C1 segment of cervical spinal cord (tissue), 14 donors: ENCODE measurements at places on chromosomes 6 and 20.

GRCh38 chr6:140855520-140855919 is 1277.2 kb upstream of the GJE1 start:
- no peak for DNase-seq

DNA sequence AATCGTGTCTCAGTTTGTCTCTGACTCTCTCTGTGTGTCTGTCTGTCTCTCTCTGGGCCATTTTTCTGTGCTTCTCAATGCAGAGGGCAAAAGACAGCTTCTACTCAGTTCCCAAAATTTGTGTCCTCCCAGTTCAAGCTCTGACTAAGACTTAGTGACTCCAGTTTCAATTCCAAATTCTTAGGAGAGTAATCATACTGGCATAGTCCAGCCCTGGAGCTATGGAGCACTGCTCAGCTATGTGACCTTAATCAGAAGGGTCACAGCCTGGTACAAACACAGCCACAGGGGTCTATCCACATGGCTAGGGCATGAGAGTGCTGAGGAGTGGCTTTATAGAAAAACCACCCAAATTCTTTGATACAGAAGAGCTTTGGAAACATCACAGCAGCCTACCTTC is 91.9 kb downstream of the FOXF2 start:
- no peak for DNase-seq

GRCh38 chr20:57577679-57578475 is 17.0 kb downstream of the PCK1 start:
- DNase-seq: no peak

DNA sequence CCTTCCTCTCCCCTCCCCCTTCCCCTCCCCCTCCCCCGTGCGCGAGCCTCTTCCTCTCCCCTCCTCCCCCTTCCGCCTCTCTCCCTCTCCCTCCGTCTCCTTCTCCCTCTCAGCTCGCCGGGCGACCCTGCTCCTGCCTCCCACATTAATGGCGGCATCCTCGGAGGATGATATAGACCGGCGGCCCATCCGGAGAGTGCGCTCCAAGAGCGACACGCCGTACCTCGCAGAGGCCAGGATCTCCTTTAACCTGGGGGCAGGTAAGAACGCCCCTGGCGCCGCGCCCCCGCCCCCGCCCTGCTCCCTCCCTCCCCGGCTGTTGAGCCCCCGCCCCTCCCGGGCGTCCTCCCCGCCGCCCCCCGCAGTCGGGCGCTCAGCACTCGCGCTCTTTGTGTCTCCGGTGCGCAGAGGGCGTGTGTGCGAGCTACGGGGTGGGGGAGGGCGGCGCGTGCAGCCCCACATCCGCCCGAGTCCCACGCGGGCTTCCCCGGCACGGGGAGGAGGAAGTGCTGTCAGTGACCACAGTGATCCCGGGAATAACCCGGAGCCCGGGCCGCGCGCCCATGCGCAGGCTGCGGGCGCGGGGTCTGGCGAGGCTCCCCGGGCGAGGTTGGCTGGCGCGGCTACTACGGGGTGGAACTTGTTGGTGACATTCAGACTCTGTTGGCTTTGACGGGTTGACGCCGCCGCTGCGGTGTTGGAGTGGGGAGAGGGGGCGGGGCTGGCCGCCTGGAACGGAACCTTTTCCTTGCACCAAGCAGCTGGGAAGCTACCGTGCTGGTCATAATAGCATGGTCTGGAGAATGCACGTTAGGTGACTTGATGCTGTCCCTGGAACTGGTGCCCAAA is 33.2 kb downstream of the PHACTR1 start:
- no peak for DNase-seq

DNA sequence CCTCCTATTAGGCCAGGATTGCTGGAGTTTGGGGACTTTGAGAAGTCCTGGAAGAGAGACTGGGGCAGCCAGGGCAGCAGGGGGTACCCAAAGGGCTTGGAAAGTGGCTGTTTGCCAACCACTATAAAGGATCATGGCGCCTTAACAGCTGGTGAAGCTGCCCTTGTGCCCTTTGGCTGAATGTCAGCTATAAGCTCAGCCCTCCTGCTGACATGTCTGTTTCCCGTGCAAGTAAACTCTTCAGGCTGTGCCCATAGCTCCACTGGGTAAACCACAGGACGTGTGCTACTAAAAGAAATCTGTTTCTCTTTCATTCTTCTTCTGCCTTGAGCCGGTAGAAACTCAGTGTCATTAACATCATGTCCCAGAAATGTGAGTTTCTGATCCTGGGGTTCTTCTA is 97.3 kb downstream of the CAP2 start:
- DNase-seq: no peak

DNA sequence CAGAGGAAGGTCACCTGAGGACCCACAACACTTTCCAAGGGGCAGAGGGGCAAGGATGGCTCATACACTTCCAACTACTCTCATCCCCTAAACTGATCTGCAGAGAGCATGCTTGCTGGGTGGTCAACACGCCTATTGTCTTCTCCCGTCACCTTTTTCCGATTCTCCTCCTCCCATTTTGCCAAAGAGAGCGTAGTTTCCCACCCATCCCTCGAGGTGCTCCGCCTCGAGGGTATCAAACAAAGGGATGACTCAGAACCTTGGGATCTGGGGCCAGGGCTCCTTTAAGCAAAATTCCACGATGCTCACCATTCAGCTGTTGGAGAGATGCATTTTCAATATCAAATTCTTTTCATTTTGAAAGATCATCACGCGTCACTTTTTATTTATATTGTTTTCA is 507.5 kb upstream of the SULF2 start:
- no peak for DNase-seq

- DNase-seq: no peak
Observed at GRCh38 chr6:144898052-144898689, 613.0 kb downstream of the UTRN start.

DNA sequence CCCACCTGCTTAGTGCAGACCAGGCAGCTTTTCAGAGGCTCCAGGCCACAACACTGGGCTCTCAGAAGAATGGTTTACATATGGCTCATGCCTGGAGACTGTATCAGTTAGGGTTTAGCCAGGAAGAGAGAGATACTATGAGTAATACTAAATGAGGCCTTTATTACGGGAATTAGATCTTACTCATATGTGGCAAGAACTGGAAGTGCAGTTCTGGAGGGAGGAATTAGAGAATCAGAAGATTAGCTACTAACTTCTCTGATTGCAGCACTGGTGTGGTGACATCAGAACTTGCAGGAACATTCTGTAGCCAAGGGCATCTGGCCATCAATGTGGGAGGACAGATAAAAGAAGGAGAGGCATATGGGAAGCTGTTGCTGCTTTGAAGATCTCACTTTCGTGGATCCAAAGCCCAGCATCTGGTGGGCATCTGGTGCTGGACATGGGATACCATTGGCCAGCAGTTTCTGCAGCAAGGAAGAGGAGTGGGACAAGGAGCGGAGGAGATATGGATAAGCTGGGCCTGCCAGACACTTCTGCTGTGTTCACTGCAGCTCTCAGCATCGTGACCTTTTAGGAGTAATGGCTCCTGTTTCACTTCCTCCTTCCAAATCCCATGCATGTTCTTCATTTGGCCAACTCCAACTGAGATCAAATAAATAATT is 248.5 kb downstream of the BTBD3 start:
- DNase-seq: no peak

- no peak for DNase-seq
Observed at GRCh38 chr20:23049201-23050075, at the start of gene THBD. THBD (minus strand) TSS chr20:23049672; CDS start chr20:23049504, 168 bp downstream.

- DNase-seq: no peak
Observed at GRCh38 chr20:13422637-13423036, 201.6 kb downstream of the ISM1 start.

GRCh38 chr20:38217791-38218565 is 42.6 kb downstream of the KIAA1755 start:
- no peak for DNase-seq

DNA sequence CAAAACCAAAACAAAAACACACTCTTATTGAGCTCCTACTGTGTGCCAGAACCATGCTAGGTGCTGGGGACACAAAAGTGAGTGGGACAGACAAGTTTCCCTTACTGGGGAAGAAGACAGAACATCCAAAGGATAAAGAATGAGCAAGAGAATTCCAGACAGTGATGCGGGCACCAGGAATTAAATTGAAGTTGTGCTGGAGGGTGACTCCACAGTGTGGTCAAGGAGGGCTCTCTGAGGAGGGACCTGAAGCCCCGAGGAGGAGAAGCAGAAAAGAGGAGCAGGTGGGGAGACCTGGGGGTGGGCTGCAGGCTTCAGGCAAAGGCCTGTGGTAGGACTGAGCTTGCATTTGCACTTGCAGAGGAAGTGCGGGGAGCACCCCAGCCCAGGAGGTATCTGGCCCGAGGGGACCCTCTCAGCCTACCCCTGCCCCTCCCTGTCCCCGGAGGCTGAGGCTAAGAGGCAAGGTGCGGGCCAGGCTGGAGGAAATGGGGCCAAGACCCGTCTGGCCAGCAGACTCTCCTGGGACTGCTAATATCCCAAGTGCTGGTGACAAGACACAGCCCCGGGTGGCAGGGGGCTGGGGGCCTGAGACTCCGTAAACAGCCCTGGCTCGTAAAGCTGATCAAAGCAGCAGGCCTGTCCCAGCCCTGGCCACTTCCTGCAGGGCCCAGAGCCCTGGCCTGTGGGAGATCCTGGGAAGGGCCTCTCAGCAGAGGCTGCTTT is 57.1 kb downstream of the SNAI1 start:
- DNase-seq: no peak

DNA sequence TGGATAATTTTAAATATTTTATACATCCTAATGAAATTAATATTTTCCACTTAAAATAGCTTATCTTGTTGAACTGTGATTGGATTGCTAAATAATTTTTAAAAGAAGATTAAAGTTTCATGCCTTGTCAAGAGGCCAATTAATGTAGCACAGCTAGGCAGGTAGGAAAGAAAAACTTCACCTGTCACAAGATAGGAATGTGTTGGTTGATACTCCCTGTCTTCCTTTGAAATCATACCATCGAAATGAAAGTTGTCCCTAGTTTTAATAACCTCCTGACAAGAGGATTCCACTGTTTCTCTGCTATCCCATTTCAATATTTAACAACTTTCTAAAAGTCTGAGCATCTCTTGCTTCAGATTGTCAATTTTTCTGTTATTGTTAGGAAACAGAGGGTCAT is 80.8 kb downstream of the BMP6 start:
- DNase-seq: no peak

DNA sequence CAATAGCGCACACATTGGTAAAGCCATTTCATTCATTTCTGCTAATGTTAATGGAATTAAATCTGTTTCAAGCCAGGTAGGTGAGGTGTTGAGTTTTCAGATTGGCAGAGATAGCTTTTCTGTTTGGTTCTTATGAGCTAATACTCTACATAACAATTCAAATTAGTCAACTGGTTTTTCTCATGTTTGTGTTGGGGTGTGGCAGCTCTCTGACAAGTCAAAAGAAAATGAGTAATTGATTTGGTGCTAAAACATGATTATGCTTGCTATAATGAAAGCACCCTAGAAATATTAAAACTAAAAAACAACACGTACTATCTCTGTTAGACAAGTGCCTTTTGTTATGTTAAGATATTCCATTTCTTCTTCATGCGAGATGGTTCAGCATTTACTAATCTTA is 13.6 kb downstream of the PPP1R14C start:
- no peak for DNase-seq

DNA sequence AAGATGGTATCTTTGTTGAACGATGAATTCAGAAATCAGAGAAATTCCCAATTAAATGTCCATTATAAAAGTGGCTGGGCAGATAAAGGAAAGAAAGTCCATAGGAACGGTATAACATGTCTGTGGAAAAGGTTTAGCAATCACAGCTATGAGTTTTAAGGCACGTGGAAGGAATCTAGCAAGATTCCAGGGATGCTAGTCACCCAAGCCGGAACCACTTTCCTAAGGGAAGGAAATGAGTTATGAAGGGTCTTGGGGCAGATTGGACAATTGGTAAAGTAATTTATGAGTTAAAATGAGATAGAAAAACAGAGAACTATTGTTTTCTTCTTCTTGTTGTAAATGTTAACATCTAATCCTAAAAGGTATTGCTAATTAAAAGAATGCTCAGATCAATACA is 384.8 kb downstream of the ADGRB3 start:
- no peak for DNase-seq

GRCh38 chr6:170139531-170139930 is 151.3 kb downstream of the DLL1 start:
- DNase-seq: no peak

DNA sequence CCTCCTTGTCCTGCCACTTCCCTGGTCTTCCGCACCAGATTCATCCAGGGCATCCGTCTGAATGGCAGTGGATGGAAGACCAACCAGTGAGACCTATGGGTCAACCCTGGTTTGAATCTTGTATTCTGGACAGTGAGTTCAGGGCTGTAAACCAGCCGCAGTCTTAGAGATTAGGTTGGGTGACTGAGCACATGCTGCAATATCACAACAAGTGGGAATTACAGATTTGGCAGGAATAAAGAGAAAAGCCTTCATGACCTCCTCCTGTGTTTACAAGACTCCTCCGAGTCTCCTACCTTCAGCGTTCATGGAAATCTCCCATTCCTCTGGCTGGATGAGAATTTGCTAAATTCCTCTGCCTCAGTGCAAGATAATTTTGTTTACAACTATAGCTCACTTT is 9.9 kb downstream of the ECI2 start:
- DNase-seq: no peak

- no peak for DNase-seq
Observed at GRCh38 chr6:7154341-7155139, 46.8 kb downstream of the RREB1 start.

- DNase-seq: no peak
Observed at GRCh38 chr6:39188098-39188450, 41.2 kb downstream of the KCNK5 start.

GRCh38 chr6:35071347-35071994 is 69.7 kb downstream of the TCP11 start:
- DNase-seq: no peak

DNA sequence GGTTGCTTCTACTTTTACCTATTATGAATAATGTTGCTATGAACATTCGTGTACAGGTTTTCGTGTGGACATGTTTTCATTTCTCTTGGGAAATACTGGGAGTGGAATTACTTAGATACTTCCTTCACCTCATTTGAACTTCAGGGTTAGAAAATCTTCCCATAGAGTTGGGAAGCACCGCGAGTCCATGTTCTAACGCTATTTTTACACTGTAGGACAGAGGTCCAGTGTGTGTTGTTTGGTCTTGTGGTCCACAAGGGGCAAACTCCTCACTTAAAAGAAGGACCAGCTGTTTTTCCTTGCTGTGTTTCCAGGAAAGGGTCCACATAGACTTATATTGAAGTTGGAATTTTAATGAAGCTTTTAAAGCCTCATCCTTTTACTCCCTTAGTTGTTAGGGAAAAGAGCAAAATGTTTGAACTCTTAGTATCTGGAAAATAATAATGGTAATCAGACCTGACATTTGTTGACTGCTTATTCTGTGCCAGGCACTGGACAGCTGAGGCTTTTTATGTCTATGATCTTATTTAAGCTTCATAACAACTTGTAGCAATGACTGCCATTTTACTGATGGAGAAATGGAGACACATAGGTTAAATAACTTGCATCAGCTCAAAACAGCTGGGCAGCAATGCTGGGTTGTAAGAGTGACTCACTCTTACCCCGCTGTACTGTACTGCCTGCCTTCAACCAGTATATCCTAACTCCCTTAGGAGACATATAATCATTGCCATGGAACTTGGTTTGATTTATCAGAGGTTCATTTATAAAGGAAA is 52.0 kb downstream of the CDC5L start:
- no peak for DNase-seq
